Activated effector memory CD4-positive, alpha-beta T cell treated with Interleukin-2 at 50 U/mL for 16 hours (primary cell): ENCODE measurements at places on chromosomes 2 and 18.

DNA sequence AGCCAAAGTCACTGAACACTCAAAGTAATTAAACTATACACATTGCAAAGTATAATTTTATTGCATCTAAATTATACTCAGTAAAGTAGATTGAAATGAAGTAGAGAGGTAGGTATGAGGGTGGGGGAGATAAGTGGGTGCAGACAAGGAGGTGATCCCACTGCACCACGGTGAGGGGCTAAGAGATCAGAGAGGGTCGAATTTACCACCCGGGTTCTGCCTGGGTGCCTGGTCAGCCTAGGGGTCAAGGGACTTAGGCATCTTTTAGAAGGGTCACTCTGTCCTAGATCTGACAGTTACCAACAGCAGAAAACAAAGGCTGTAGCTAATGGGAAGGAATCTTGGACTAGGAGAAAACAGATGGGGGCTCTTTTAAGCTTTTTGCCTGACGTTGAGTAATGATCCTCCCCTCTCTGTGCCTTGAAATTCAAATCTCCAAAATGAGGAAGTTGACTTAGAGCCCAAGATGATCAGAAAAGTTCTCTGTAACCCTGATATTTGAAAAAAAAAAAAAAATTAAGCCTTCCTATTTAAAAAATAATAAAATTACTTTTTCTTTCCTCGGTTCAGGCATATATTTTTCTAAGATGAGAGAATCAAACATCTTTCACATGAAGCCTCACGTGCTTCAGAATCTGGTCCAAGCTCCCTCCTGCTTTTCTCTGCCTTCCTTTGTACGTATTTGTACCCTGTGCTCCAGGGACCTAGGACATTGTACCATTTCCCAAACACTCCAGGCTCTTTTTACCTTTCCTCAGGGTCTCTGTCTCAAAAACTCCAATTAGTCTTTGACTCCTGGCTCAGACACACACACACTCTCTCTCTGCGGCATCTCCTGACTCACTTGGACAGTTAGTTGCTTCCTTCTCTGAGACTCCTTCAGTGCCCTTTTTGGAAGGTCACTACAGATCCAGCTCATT lies 353.9 kb downstream of the CYRIA start:
- DNase-seq = no peak

- no peak for DNase-seq
These were observed 62.3 kb upstream of the TMEM178A start for GRCh38 chr2:39603436-39603835.

- no peak for DNase-seq
These were observed 32.1 kb downstream of the RPRD1A start for GRCh38 chr18:36035253-36035652.

DNA sequence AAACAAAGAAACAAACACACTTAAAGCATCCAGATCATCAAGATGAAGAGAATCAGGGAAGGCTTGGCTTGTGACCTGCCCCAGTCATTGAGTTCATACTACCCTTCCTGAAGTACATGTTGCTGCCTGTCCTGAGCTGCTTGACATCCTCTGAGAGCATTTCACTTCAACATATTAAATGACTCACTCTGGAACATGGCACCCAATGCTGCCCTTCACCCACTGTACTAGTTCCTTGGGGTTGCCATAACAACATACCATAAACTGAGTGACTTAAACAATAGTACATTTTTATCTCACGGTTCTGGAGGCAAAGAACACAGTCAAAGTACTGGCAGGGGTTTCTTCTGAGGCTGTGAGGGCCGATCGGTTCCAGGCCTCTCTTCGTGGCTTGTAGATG lies 371.3 kb downstream of the RNF144A start:
- DNase-seq = no peak

GRCh38 chr2:127155947-127156346 lies 49.0 kb upstream of the BIN1 start:
- DNase-seq = no peak
